Hepatocyte (in vitro differentiated cells): ENCODE measurements at places on chromosomes 7 and 10. TPM values are rescaled to one million over a fixed set of nuclear protein-coding genes. Genes with fewer than 3 reads are reported as not detected.

- H3K27me3 ChIP-seq: no peaks in the 10 kb centered on the region
- H3K4me1 ChIP-seq: peaks cover 42% of the 10 kb centered on the region
- no peak overlapping the region for H3K4me3 ChIP-seq
- H3K36me3 ChIP-seq: no peaks in the 10 kb centered on the region
- DNase-seq: no peak
These were observed 177.3 kb upstream of the TNS3 start for GRCh38 chr7:47759056-47759706.

DNA sequence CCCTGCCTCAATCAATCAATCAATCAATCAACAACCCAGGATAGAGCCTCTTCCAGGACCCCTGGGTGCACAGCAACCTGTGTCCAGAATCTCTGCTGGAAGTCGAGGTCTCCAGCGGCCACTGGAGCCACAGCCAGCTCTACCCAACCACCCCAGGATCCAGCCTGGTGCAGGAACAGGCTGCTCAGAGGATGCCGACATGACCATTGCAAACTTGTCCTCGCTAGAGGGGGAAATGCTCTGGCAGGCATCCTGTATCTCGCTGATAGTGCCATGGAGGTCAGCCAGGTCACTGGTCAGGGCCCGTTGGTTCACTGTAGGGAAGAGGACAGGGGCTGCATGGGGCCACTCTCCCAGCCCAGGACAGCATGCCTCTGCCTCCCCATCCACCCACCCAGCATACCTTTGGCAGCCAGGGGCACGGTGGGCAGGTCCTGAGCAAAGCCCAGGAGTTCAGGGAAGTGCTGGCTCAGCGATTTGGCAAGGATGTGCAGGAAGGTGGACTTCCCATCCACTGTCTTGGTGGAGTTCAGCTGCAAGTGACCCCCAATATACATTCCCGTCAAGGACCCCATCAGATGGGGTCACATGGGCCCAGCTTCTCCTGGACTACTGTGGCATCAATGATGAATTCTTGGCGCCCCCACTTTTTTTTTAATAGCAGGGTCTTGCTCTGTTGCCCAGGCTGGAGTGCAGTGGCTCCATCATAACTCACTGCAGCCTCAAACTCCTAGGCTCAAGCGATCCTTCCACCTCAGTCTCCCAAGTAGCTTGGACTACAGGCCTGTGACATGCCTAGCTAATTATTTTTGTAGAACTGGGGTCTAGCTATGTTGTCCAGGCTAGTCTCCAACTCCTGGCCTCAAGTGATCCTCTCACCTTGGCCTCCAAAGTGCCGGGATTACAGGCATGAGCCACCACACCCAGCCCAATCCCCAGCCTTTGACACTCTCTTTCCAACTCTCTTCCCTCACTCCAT lies 49.4 kb downstream of the GRID2IP start:
- no peak overlapping the region for H3K4me3 ChIP-seq
- no peaks in the 10 kb centered on the region for H3K27me3 ChIP-seq
- no peaks in the 10 kb centered on the region for H3K36me3 ChIP-seq
- H3K4me1 ChIP-seq: peaks cover 5% of the 10 kb centered on the region

Gene METTL27
- total RNA-seq: 1.6 and 2.6 TPM in 2 replicates

GRCh38 chr7:2997014-2997413 lies 46.7 kb downstream of the CARD11 start:
- H3K4me1 ChIP-seq: no peaks in the 10 kb centered on the region
- no peak for DNase-seq
- no peak overlapping the region for H3K27ac ChIP-seq
- H3K36me3 ChIP-seq: no peaks in the 10 kb centered on the region
- no peak overlapping the region for H3K4me3 ChIP-seq

DNA sequence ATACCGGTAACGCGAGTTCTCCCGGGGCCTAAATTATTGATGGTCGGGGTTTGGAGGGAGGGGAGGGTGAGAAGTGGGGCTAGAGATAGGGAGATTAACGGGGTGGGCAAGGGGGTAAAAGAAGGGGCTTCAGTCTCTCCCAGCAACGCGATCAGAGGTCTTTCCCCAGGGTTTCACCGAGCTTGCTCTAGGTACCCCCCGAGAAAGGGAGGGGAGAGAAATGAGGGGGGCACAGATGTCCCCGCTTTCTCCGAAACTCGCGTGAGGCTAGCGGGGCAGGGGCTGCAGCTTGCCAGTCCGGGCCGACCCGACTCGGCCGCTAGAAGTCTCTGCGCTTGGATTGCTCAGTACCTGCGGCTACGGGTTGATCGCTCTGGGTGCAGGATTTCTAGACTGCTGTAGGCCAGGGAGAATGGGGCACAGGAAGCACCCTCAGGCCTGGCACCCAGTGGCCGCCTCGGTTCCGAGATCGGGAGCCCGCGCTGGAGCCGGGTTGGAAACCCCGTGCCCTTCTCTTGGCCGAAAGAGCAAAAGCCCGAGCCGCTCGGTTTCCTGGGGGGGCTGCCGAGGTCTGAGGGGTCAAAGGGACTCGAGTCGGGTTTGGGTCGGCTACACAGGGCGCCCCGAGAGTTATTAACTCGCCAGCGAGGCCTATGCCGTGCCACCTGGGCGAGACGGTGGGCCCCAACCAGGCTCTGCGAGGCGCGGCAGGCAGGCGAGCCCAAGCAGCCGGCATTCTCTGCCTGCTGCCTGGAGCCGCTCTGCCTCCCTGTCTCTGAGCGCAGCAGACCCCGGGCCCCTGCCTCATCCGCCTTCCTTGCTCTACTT lies 3.1 kb downstream of the PAX2 start:
- no peak overlapping the region for H3K27ac ChIP-seq
- peaks cover 30% of the 10 kb centered on the region for H3K4me1 ChIP-seq
- no peaks in the 10 kb centered on the region for H3K36me3 ChIP-seq
- no peak for DNase-seq

- no peak overlapping the region for H3K4me3 ChIP-seq
- no peak for DNase-seq
- H3K4me1 ChIP-seq: no peaks in the 10 kb centered on the region
These were observed 781.0 kb upstream of the LRRN3 start for GRCh38 chr7:110309941-110310340.
